ENCODE measurements at places on chromosomes 12 and 14. TPM values are rescaled to one million over a fixed set of nuclear protein-coding genes. Genes with fewer than 3 reads are reported as not detected.
A peak's percentile ranks its signal among the peaks of the same experiment; 100 is the strongest.

Gene ALX1
- total RNA-seq, result under 0.01 TPM

Gene ARHGEF40
- 11.4 TPM for total RNA-seq

Gene ZC2HC1C
- 2.4 TPM for total RNA-seq

Gene IAPP
- under 0.01 TPM for total RNA-seq

Gene FGF6
- total RNA-seq, result not detected

Gene RIMBP2
- total RNA-seq, result 47.7 TPM

Gene CCDC38
- not detected for total RNA-seq

Gene CCDC177
- total RNA-seq, result 4.5 TPM

Gene OASL
- not detected for total RNA-seq

Gene GPR162
- total RNA-seq, result 81.1 TPM

Gene IL22
- not detected for total RNA-seq

Gene OTX2
- 0.41 TPM for total RNA-seq

Gene HOXC5
- not detected for total RNA-seq

Gene ADAM20
- 1.6 TPM for total RNA-seq

Gene STX2
- total RNA-seq, result 21.2 TPM

Gene SLC17A8
- 11.0 TPM for total RNA-seq

Gene SLCO1B1
- total RNA-seq, result not detected

Gene BTBD7
- 54.6 TPM for total RNA-seq

Gene SLC35E3
- total RNA-seq, result 8.2 TPM

Gene PLBD1
- 1.6 TPM for total RNA-seq

Gene SLCO1C1
- total RNA-seq, result 16.7 TPM

- DNase-seq, result peak; percentile 57
These were observed 22.4 kb downstream of the CALM1 start for GRCh38 chr14:90419200-90419599.

DNA sequence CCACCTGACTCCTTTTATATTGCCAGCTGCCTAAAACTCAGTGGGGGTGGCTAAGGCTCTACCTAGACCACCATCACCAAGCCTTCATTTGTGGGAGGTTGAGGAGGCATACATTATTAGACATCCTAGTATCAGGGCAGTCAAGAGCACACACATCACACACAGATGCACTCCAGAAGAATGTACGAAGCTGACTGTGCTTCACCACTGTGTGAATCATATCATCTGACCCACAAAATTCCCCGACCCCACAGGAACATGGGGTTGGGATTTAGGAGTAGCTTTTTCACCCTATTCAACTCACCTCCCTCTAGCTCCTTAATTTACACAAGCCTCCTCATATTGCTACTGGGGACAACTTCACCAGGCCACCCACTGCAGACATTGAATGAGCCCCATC is 64.8 kb upstream of the BDKRB2 start:
- DNase-seq, result no peak

DNA sequence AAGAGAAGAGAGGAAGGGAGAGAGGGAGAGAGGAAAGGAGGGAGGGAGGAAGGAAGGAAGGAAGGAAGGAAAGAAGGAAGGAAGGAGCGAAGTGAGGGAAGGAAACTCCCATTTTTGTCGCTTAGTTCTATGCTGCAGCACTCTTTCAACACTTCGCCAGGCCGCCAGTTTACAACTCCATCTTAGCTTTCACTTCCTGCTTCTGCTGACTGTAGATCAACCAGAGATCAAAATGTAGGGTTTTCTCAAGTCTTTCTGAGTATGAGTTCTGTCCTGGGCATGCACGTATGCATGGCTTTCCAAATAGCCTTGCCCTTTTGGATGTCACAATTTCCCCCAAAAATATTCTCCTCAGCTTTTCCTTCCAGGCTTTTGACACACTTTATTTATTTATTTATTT is 723.4 kb downstream of the TRHDE start:
- DNase-seq, result no peak

GRCh38 chr12:54988402-54989054 is 4.0 kb upstream of the TESPA1 start:
- DNase-seq, result peak; percentile 28

GRCh38 chr12:15486859-15487258 is 164.6 kb downstream of the PTPRO start:
- no peak for DNase-seq

DNA sequence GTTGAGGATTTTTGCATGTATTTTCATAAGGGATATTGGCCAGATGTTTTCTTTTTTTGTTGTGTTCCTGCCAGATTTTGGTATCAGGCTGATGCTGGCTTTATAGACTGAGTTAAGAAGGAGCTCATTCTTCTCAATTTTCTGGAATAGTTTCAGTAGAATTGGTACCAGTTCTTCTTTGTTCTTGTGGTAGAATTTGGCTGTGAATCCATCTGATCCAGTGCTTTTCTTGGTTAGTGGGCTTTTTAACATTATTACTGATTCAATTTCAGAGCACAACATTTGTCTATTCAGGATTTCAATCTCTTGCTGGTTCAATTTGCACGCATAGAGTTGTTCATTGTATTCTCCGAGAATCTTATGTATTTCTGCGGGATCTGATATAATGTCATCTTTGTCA is 136.5 kb upstream of the FOXG1 start:
- DNase-seq, result no peak

DNA sequence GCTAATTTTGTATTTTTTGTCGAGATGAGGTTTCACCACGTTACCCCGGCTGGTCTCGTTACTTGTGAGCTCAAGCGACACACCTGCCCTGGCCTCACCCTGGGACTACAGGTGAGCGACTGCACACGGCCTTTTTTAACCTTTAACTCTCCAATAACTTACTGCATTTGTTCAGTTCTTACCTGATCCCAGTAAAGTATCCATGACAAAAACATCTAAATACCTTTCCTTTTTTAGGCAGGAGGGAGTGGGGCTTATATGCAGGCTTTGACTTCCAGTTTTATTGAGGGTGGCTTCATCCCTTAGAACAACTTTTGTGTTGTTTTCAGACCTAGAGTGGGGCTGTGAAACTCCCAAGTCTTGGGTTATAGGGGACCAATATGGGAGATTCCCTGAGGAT is 68.3 kb downstream of the DENND5B start:
- no peak for DNase-seq

- no peak for DNase-seq
These were observed 173.1 kb downstream of the DUSP6 start for GRCh38 chr12:89179245-89179644.

GRCh38 chr12:243381-243780 is 19.3 kb downstream of the SLC6A13 start:
- DNase-seq, result no peak

DNA sequence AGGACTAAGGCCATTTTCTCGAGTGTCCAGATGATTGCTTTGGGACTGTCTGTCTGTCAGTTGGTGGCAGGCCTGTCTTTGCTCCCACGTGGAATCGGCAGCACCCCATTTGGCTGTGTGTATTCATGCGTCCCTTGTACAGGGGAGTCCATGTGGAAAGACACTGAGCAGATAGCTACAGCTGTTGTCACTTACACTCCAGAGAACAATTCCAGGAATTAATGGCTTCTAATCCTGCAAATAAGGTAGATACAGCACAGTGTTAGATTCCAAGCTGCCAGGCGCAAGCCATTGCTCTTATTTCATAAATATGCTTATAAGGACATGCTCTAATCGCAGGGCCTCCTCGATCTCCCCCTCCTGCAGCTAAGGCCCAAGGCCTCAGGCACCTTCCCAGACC is 208.8 kb downstream of the VRK1 start:
- no peak for DNase-seq

GRCh38 chr12:44034906-44035305 is 199.0 kb downstream of the TMEM117 start:
- DNase-seq, result no peak

GRCh38 chr14:56808383-56809269 is 1.7 kb downstream of the OTX2 start:
- no peak for DNase-seq

DNA sequence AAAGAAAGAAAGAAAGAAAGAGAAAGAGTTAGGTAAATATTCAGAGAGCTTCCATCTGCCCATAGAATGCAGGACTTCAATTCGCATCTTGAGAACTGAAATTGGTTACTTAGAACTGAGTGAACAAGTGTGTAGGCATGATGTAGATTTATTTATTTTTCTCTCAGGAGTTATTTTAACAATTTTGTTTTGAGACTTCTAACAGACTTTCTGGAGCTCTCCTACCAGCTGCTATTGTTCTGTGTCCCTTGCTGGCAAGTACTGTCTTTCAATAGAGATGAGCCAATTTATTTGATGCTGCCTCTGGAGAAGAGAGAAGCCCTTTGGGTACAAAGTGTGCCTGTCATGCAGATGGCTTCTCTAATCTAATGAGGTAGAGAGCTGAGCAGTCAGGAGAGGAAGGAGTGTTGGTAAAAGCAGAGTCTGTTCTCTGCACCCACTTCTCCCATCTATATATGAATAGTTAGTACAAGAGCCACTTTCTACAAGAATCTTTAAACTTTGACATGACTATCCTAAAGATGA is 67.0 kb downstream of the SYT1 start:
- no peak for DNase-seq

GRCh38 chr14:73428353-73428824 is 30.0 kb downstream of the NUMB start:
- no peak for DNase-seq

GRCh38 chr12:112967858-112968257 is 10.5 kb upstream of the OAS2 start:
- no peak for DNase-seq

GRCh38 chr14:52078095-52078531 is 9.3 kb upstream of the NID2 start:
- DNase-seq, result no peak

DNA sequence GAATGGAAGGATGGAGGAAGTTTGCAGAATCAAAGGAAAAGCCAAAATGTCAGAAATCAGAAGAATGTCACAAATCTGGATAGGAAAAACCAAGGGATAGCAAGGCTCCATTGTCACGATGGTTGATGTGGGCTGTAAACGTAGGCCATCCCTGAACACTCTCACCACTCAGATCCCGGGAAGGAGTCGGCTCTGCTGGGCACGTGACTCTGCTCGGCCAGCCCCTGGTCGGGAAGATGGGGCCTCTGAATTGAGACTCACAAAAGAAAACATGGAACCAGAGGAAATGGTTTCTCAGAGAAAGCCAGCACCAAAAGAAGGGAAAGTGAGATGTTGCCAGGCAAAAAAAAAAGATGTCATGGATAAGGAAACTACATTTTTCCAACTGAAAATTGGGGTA is 26.2 kb downstream of the TCP11L2 start:
- no peak for DNase-seq

GRCh38 chr12:108327621-108328344 is 11.3 kb downstream of the CMKLR1 start:
- DNase-seq, result no peak

- no peak for DNase-seq
These were observed 226.1 kb downstream of the FOXN3 start for GRCh38 chr14:89190765-89191513.

- no peak for DNase-seq
These were observed 6.7 kb downstream of the STAC3 start for GRCh38 chr12:57244312-57244696.

DNA sequence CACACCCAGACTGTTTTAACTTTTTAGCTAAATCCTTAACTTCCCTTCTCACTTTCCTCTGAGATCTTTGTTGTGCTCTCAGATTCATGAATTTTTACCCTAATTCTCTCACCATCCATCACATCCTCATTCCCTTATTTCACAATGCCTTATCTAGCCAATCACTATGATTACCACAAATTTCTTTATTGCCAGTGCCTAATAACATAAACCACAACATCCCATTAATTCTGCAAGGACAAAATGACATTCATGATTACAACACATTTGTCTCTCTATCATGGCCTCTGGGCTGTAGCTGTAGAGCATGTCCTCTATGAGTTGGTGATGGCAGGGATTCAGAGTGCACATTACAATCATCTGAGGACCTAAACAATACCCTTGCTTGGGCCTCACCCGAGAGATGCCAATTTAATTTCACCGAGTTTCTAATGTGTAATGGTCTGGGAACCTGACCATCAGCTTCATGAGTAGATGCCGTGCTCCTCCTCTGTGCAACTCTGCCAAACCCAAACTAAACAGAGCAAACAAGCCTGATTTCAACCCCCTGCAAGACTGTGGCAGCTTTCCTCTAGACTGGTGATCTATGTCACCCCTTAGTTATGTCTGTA is 99.3 kb downstream of the SPTSSA start:
- no peak for DNase-seq

DNA sequence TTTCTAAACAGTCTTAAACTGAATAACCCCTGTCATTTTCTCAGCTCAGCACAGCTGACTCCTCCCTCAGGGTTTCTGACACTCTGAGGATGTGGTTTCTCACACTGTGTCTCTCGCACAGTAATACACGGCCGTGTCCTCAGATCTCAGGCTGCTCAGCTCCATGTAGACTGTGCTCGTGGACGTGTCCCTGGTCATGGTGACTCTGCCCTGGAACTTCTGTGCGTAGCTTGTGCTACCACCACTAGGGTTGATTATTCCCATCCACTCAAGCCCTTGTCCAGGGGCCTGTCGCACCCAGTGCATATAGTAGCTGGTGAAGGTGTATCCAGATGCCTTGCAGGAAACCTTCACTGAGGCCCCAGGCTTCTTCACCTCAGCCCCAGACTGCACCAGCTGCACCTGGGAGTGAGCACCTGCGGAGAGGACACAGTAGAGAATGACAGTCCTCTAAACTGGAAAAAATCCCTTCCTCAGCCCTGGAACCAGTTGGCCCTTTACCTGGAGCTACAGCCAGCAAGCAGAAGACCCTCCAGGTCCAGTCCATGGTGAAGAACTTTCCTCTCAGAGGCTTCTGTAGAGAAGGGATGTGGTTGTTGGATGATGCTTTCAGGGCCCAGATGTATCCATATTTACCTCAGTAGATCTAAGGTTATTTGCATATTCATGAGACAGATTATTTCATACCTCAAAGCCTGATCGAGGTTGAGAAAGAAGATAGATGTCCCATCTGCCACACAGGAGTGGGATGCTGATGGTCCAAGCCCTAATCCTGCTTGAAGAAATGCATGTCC is 984.8 kb downstream of the TMEM121 start:
- no peak for DNase-seq

- DNase-seq, result no peak
These were observed 43.3 kb upstream of the ISM2 start for GRCh38 chr14:77541905-77542304.

DNA sequence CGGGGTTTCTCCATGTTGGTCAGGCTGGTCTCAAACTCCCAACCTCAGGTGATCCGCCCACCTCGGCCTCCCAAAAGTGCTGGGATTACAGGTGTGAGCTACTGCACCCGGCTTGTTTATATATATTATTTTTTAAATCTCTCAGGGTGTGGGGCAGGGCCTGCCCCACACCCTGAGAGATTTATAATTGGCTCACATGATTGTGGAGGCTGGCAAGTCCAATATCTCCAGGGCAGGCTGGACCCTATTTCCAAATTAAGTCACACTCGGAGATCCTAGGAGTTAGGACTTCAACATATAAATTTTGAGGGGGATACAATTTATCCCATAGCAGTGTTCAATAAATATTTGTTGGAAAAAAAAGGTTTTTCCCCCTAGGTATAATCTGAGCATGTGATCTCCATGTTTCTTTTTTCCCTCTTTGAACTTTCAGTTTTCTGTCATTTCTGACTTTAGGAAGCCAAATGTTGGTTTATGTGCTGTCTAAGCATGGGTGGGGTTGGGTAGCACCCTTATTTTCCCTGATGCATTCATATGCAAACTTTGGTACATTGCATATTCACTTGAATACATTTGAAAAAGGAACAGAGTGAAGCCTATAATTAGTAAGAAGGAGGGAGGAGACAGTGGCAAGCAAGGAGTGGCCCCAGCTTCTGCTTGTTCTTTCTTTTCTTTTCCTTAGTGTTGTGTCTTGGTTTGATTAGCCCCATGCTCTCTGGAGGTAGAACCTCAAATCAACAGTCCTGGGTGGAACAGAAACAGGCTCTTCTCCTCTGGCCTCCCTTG is 8.7 kb upstream of the A2ML1 start:
- no peak for DNase-seq

GRCh38 chr12:15428632-15429031 is 106.3 kb downstream of the PTPRO start:
- no peak for DNase-seq

GRCh38 chr12:106974511-106974910 is 12.4 kb downstream of the MTERF2 start:
- no peak for DNase-seq
